Type B pancreatic cell (in vitro differentiated cells): ENCODE measurements at places on chromosomes 2 and 18.

DNA sequence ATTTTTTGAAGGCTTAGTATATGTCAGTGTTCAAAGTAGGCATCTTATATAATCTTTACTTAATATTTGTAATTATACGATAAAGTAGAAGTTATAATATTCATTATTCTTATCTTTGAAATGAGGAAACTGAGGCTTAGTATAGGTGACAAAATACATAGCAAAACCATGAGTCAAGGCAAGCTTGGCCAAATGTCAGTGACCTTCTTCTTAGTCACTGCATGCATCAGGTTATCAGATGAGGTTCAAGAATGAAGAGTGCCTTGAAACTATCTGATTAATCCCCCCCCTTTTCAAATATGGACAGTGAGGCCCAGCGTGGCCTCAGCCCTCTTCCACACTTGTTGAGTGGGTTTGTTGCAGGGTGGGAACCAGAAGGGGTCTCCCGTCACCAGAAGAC lies 59.3 kb downstream of the PMAIP1 start:
- no peak for DNase-seq

GRCh38 chr2:45707006-45707405 lies 55.5 kb downstream of the PRKCE start:
- DNase-seq, result no peak

DNA sequence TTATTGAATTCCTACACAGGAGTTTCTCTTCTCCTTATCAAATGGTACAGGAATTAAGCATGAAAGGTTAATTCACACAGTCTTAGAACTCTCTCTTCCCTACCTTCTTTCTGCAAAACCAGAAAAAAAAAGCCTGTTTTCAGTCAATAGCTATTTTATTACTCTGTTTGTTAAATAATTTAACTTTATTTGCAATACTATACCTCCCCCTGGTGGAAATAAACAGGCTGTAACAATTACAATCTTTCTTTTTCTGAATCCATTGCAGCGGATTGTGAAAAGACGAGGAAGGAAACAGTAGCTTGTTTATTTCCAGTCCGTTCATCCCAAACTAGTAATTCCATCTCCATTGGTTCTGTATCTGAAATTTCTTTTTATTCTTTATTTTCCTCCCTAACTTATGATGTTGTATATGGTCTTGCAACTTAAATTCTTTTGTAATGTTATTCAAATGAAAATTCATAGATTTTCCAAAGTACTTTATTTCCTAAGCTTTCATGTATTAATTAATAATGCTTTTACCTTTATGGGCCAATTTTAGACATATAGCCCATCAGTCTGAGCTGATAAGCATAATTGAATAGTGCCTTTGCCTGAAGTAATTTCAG lies 165.2 kb downstream of the SH3BP4 start:
- no peak for DNase-seq

DNA sequence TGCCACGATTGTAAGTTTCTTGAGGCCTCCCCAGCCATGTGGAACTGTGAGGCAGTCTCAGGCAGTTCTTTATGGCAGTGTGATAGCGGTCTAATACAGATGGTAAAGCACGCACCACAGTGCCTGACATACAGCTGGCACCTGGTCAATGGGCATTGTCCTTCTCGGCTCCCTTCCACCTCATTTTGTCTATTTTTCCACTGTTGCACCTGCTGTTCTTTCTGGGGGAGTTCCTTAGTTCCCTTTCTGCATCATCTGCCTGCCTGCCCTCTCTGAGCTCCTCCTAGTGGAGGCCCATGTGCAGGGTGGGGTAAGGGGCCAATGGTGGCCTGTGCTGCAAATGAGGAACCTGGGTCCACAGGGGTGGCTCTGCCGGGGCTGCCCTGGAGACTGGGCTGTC lies 157.6 kb downstream of the LPIN1 start:
- no peak for DNase-seq

- DNase-seq, result no peak
These were observed 38.9 kb downstream of the CTAGE1 start for GRCh38 chr18:22378672-22379282.

DNA sequence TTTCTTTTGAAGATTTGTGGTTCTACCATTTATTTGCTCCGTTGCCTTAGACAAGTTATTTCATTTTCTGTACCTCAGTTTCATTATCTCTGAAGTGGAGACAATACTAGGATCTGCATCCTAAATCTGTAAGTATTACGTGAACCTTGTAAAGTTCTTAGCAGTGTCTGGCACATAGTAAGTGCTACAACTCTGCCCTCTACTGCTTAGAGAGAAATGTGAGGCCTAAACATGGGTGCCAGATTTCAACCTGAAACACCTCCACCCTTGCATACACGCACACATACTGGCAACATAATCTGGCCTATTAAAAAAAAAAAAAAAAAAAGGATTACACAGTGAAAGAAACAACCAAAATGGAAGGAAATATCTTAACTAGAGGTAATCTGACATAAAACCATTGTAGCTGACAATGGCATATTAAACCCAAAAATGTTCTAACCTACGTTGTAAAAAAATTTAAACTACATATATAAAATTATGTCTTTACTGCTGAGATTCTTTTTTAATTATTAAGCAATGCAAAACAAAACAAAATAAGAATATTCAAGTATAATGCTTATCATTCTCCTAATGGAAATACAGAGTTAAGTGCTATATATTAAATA lies 132.6 kb downstream of the MAP2 start:
- no peak for DNase-seq

DNA sequence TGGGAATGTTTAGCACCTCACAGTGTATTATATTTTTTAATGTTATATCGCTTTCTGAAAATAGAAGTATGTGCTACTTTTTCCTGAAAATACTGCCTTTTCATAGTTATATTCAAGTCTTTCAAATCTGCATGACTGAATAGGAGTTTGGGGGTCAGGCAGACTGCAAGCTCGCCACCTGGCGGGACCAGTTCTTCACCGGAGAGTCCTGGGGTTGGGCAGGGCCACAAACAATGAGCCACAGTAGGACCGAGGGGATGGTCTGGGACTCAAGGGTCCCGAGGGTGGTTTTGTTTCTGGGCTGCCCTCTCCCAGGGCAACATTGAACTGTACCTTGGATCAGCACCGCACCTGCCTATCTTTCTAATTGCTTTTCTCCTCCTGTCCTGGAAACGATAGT lies 70.6 kb downstream of the VWA3B start:
- no peak for DNase-seq

- no peak for DNase-seq
These were observed 684.2 kb downstream of the EPHA4 start for GRCh38 chr2:220887876-220888275.

- no peak for DNase-seq
These were observed 9.8 kb upstream of the NDUFV2 start for GRCh38 chr18:9092665-9093064.

DNA sequence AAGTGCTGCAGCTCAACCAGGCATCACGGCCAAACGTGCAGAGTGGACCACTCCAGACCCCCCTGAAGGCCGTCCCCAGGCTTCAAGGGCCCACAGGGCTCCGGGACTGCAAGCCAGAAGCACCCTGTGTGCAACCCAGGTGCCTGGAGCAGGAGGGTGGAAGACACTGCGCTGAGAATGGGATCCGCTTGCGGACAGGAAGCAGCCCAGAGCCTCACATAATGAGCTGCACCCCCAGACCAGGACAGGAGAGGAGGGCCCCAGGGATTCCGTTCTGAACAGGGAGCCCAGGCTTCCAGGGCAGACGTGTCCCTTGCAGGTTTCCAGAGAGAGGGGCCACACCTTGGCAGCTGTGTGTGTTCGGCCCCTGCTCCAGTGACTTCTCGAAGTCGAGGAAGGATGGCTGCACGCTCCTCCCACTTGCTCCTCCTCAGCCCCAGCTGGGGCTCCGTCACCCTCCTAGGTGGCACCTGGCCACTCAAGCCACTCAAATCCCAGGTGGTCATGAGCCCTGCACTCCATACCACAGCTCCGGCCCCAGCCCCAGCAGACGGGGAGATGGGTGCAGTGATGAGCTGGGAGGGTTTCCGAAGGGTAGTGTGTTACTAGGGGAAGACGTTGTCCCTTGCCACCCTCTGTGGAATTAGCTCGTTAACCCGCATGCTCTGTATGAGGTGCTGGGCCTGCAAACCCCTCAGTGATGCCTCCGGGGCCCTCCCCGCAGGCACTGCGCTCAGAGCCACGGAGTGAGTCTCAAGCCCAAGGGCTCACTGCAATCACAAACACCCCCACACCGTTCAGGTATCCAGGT lies 79.2 kb downstream of the NDUFA10 start:
- DNase-seq, result peak; percentile 69

DNA sequence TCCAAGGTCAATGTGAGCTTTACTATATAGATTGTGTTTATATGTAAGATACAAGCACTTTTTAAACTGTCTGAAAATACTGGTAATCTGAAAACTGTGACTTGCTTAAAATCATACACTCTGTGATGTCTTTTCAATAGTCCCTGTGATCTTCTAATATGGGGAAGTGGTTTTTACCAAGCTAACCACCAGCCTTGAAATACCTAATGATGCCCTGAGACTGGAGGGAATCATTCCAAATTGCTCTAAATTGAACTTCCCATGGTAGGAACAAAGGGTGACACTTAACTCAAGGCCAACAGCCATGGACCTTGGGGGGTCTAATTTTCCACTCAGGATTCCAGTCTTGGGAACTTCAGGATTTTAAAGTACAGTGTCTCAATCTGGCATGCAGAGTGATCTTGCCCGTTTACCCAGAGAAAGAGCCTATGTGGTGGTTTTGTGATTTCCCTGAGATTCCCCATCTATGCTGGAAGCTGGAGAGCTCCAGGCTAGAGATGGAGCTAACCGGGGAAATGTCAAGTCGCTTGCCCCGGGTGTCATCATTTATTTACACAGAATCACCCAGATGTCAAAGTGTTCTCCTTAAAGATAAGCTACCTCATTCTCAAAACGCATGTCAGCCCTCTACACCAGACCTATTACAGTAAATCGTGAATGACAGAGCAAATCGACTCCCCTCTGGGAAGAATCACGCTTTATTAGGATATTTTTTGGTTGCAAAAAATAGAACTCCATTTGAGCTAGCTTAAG lies 198.5 kb downstream of the SP3 start:
- no peak for DNase-seq

DNA sequence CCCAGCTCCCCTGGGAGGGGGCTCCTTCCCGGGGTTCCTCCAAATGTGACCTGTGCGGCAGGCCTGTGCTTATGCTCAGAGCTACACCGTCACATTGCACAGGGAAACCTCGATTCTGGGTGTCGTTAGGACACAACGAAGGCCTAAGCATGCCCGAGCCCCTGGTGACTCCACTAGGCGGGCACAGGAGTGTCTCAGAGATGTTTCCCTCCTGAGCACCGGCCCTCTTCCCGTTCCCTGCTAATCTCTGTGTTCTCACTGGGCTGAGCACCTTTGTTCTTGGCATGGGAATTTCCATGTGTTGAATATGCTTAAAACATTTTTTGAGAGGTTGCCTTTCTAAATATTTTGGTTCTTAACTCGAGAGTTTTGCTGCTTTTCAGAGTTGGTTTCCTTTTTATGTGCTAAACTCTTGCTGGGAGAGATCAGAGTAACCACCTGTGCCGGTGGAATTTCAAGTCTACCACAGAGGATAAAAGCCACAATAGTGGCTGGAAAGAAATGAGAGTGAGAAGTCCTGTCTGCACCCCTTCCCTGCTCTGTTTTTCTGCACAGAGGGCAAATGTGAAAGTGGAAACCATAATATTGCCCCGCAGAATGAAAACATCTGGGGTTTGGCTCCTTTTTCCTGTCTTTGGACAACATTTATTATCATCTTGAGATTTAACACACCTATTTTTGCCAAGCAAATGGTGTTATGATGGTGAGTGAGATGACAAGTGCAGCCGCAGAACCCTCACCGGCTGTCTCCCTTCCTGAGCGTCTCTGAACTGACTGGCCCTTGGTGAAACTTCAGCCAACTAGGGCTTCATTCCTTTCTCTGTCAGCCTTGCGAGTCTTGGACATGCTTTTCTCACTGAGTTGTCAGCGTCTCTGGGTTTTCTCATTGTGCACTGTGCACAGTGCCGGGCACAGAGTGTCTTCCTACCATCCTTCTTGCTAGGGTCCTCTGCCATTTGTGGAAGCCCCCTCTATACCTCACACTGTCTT lies 154.1 kb downstream of the VAPA start:
- DNase-seq, result no peak

- no peak for DNase-seq
These were observed 252.8 kb downstream of the DYSF start for GRCh38 chr2:71706121-71706520.

- no peak for DNase-seq
These were observed 874.7 kb downstream of the NRXN1 start for GRCh38 chr2:50157279-50157678.

DNA sequence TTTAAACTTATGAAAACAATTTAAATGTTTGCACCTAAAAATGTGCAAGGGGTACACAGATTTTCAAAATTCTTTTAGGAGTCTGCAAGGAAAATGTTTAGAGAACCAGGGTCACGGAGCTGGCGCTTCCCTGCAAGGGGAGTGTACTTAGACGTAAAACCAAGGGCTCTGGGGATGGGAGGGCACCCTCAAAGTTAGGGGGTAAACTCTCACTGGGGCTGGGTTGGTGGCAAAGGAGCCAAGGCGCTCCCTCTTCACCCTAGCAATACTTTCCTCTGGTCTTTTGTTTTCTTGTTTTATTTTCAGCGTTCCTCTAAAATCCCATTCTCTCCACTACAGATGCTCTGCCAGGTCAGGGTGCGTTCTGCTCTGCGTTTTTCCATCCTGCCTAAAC lies 20.0 kb downstream of the TMEM247 start:
- no peak for DNase-seq

DNA sequence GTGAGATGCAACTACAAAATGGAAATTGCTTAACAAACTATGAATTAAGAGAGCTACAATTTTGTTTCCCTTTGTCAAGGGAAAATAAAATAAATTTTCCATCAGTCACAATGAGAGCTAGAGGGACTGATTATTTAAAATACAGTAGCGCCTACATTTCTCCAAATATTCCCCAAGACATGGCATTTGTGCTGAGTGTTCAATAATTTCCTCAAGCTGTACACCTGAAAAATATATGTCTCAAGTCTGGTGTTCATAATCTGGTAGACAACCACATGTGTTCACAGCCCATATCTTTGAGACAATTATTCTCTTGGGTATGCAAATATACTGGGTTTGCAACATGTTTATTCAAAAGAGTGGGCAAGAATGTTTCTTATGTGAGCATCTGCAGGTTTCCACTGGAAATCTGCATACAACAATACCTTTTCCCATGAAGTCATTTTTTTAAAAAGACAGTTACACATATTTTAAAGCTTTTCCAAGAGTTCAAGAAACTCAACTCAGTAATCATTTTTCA lies 240.1 kb upstream of the VRK2 start:
- no peak for DNase-seq

- DNase-seq, result no peak
These were observed 200.6 kb downstream of the WDR7 start for GRCh38 chr18:56851774-56852173.

GRCh38 chr18:8548186-8548585 lies 61.1 kb upstream of the RAB12 start:
- no peak for DNase-seq

- DNase-seq, result no peak
These were observed 559.7 kb downstream of the BCL11A start for GRCh38 chr2:59993726-59994125.

- no peak for DNase-seq
These were observed 294.3 kb upstream of the SETBP1 start for GRCh38 chr18:44386401-44386800.

- DNase-seq, result no peak
These were observed 786 bp downstream of the TAF1B start for GRCh38 chr2:9844036-9844483.

- no peak for DNase-seq
These were observed 34.1 kb downstream of the EEF1B2 start for GRCh38 chr2:206193671-206194357.

GRCh38 chr18:6382963-6383362 lies 31.7 kb downstream of the L3MBTL4 start:
- no peak for DNase-seq
